Neural crest cell (in vitro differentiated cells): ENCODE measurements at places on chromosomes 2 and 18.
A peak's percentile ranks its signal among the peaks of the same experiment; 100 is the strongest.

GRCh38 chr2:39875182-39875913 lies 96.3 kb upstream of the THUMPD2 start:
- no peak for DNase-seq

DNA sequence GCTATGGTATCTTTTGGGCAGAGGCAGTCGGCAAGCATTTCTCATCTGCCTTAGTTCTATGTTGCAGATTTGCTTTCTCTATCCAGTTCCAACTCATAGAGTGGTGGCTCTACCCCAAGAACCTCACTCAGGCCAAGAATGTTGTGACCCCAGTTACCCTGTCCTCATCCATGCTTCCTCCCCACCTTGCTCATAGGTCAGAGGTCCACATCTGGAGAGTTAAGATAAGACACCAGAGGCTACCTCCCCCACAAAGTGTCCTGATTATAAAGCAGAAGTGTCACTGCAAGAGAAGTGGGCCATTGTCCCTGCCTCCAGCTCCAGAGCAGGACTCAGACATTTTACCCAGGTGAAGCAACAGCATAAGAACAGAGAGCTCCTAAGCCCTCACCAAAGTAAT lies 276.8 kb upstream of the CHST9 start:
- no peak for DNase-seq

DNA sequence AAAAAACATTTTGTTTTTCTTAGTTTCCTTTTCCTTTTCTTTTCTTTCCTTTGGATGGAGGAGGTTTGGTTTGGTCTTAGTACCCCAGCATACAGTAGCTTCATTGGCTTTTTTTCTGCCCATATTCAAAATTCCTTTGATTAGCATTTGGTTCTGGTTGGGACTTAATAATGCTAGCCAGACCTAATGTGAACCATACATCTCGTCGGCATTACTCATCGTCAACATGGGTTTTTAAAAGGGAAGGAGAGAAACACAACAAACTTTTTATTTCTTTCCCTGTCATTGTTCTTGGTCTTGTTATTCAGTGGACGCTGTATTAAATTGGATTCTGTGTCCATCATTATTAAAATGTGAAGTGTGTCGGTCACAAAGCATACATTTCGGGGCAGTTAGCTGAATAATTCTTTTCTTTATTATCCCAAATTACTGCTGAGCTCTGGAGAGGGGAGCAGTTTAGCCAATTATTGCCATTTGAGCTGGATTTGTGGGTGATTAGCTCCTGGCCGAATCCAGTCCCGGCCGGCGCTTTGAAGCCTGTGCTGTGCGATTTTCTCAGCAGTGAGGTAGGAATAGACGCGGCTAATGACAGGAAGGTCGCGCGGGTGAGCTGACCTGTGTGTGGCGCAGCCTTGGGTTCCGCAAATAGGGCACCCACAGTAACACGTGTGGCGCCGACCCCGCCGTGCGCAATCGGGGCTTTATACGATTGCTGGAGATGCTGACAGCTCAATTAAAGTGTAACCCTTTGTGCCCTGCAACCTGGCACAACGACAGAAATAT lies 303.3 kb downstream of the GBX2 start:
- no peak for DNase-seq

- no peak for DNase-seq
Observed at GRCh38 chr2:27152796-27153464, 4.1 kb downstream of the TCF23 start.

DNA sequence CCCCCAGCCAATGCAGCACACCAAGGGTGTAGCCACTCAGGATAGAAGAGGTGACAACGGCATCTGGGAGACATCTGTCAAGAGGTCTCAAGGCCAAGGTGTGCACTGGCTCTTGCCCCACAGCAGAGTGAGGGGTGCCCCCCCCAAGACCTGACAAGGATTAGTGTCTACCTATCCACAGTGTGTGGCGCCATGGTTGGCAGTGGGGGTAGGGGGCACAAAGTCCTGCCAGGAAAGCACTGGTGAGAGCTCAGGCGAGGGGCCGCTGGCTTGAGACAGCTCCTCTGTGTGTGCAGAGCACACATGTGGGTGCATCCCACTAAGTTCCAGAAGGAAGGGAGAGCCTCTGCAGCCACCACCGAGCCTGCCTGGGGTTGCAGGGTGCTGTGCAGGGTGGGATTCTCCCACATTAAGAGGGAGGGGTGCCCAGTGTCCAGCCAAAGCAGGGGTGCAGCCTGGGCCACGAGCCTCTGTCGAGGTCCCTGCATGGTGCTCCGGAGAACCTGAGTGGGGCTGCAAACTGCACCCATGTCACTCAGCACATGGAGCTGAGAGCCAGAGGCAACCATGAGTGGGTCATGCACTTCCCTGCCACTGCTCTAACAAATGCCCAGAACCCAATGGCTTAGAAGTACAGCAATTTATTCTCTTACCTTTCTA lies 311.2 kb upstream of the HDAC4 start:
- DNase-seq, result no peak

DNA sequence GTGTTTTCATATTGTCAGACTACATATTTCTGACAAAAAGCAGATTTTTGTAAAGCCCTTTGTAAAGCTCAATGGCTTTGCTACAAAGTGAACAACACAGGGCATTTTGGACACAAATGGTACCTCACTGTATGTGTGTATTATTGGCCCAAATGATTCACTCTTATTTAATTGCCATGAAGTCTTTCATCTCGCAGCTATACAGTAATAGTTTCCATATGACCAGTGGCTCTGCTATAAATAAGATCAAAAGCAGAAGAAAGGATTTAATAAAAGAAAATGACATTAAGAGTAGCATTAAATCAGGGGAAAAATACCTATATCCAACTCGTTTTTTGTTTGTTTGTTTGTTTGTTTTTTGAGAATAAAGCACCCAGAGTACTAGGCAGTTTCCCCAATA lies 284.0 kb upstream of the CCDC68 start:
- DNase-seq, result no peak

DNA sequence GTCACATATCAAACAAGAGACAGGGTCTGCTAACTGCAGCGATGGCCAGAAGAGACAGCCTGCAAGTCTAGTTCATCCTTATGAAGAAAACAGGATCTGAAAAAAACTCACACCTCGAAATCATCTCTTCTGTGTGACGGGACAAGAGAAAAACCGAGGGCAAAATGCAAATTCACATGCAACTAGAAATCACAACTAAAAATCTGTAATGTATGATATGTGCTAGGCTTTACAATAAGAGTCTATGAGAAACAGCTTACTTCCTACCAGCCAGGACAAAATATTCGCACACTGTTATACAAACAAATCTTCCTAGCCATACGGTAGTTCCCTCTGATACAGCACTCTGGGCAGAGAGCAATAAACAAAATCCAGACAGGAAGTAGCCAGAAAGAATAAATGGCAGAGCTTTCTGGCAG lies 48.8 kb downstream of the ANKRD44 start:
- no peak for DNase-seq

GRCh38 chr2:489084-489483 lies 188.1 kb downstream of the TMEM18 start:
- DNase-seq, result no peak

DNA sequence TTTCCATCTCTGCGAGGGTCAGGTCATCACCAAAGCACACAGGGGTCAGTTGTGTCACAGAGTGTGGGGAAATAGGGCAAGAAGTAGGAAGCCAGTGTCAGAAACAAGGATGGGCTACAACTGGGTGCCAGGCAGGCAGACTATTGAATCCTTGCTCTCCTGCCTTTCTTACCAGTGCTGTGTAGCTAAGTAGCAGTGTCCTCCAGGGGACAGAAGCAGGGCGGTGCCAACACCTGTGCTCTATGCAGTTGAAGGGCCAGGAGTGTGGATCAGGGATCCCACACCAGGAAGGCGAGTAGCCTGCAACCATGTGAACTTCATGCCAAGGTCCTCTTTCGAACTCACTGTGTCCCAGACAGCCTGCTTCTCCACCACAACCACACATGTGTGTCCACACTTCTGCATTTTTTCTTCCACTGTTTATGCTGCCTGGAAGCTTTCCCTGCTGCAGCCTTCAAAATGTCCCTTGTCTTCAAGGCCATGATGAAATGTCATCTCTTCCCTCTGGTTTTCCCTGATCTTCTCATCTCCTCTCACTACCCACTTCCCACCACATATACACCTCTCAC lies 25.4 kb upstream of the REG3G start:
- DNase-seq, result no peak

GRCh38 chr2:159457589-159457988 lies 158.8 kb downstream of the BAZ2B start:
- DNase-seq, result no peak

- DNase-seq, result no peak
Observed at GRCh38 chr2:180017784-180018183, 10.7 kb upstream of the CWC22 start.

DNA sequence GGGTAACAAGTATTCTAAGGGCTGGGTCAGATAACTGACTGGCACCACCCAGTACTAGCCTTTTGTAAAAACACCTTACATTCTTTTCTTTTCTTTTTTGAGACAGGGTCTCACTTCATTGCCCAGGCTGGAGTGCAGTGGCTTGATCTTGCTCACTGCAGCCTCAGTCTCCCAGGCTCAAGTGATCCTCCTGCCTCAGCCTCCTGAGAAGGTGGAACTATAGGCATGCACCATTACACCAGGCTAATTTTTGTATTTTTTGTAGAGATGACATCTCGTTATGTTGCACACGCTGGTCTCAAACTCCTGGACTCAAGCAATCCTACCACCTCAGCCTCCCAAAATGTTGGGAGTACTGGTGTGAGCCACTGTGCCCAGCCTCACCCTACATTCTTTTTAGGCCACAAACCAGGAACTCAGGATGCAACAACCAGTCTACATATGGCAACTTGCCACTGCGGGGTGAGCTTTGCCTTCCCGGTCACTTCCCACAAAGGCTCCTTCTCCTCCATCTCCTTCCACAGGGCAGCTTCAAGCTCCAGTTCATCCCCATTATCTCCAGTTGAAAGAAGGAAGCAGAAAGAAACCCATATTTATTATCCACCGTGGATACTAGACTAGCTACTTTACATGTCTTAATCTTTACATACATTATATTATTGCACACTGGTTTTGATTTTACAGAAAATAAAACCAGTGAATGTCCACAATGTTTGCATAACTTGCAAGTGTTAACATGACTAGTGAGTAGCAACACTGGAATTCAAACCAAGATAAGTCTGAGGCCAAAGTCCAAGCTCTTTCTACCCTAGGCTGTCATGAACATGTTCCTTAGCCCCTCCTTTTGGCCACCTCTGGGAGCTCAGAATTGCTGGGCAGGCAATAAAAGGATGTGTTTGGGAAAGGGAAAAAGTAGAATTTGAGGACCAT lies 23.7 kb upstream of the AP1S3 start:
- no peak for DNase-seq

GRCh38 chr2:211113334-211114175 lies 557.2 kb downstream of the CPS1 start:
- DNase-seq, result no peak

- DNase-seq, result no peak
Observed at GRCh38 chr2:230716588-230716987, 3.9 kb downstream of the CAB39 start.

DNA sequence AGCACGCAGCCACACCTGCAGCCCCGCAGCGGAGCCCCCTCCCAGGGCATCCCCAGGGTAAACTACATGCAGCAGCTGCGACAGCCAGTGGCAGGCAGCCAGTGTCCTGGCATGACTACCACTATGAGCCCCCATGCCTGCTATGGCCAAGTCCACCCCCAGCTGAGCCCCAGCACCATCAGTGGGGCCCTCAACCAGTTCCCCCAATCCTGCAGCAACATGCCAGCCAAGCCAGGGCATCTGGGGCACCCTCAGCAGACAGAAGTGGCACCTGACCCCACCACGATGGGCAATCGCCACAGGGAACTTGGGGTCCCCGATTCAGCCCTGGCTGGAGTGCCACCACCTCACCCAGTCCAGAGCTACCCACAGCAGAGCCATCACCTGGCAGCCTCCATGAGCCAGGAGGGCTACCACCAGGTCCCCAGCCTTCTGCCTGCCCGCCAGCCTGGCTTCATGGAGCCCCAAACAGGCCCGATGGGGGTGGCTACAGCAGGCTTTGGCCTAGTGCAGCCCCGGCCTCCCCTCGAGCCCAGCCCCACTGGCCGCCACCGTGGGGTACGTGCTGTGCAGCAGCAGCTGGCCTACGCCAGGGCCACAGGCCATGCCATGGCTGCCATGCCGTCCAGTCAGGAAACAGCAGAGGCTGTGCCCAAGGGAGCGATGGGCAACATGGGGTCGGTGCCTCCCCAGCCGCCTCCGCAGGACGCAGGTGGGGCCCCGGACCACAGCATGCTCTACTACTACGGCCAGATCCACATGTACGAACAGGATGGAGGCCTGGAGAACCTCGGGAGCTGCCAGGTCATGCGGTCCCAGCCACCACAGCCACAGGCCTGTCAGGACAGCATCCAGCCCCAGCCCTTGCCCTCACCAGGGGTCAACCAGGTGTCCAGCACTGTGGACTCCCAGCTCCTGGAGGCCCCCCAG lies 254.1 kb downstream of the GLI2 start:
- no peak for DNase-seq

GRCh38 chr18:42484648-42485047 lies 529.6 kb downstream of the PIK3C3 start:
- DNase-seq, result no peak

- peak; percentile 96 for DNase-seq
Observed at GRCh38 chr2:241701399-241702154, at the start of gene ING5. Gene ING5, plus strand, starts transcription at chr2:241702039. Its CDS starts 27 bp downstream, at chr2:241702066.

DNA sequence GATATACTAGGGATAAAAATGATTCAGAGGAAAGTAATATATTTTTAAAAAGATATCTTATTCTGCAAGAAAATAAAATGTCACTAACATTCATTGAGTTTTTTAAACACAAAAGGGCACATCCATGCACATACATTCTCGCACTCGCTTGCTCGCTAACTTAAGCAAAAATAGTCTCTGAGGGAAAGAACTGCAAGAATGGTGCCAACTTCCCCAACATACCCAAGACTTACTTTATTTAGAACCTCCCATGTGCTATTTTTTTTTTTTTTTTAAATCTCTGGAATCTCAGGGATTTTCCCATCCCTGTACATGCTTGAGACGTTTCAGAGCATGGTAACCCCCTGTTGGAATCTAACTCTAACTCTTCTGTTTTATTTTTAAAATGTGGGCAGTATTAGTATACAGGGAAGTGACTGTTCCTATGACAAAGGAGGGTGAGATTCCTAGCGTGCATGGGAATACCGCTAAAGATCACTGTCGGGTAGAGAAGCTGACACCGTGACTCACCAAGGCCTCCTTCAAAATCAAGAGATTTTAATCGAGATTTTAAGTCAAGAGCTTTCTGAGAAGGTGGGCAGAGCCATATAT lies 187.9 kb upstream of the ZEB2 start:
- no peak for DNase-seq

GRCh38 chr2:20355131-20355530 lies 4.5 kb upstream of the PUM2 start:
- DNase-seq, result no peak

GRCh38 chr2:55843096-55843993 lies 80.2 kb downstream of the EFEMP1 start:
- DNase-seq, result no peak

DNA sequence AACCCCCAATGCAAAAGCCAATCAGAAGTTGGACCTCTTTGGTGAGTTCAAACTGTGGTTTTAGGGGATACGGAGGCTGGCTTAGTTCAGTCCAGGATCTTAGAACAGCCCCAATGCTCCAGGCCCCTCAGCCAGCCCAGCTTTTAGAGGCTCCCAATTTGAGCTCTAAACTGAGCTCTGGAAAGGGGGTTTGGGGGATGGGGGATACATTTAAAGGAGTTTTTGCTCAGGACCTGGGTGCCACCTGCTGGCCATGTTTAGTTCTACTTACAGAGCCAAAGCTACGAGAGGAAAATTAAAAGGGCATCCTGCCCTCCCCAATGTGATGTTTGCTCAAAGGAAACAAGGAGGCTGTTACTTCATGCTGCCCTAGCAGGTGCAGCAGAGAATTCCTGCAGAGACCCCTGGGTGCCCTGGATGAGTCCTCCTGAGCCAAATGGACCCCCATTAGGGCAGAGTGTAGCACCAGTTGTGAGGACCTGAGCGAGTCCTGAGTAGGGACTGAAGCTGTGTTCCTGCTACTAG lies 15.9 kb upstream of the TMEM214 start:
- DNase-seq, result peak; percentile 59
